Pulmonary artery endothelial cell (primary cell): ENCODE measurements at places on chromosomes 6 and 20. TPM values are rescaled to one million over a fixed set of nuclear protein-coding genes. Genes with fewer than 3 reads are reported as not detected.

Gene CALHM6
- total RNA-seq = 0.32 and 0.40 TPM in 2 replicates

Gene TNXB
- total RNA-seq = 0.21 and 0.73 TPM in 2 replicates

Gene LY6G6F
- not detected in 2 replicates for total RNA-seq

Gene WFDC10B
- total RNA-seq = not detected in 2 replicates

Gene PTPRA
- 27.5 and 29.1 TPM in 2 replicates for total RNA-seq

Gene MUC21
- not detected in 2 replicates for total RNA-seq

Gene MLIP
- 10.8 and 21.7 TPM in 2 replicates for total RNA-seq

Gene GID8
- 43.8 and 52.9 TPM in 2 replicates for total RNA-seq

Gene ABT1
- 22.1 and 25.5 TPM in 2 replicates for total RNA-seq
